Umbilical cord (tissue), 2 donors: ENCODE measurements at places on chromosomes 2 and 18. TPM values are rescaled to one million over a fixed set of nuclear protein-coding genes. Genes with fewer than 3 reads are reported as not detected.

The SKOR2 gene
- total RNA-seq = 0.48 TPM

The UGT1A10 gene
- 0.48 TPM for total RNA-seq

The CCDC74A gene
- total RNA-seq = not detected

The SRD5A2 gene
- 0.72 TPM for total RNA-seq

GRCh38 chr2:39188960-39189494 is 54.7 kb downstream of the CDKL4 start:
- DNase-seq = no peak

DNA sequence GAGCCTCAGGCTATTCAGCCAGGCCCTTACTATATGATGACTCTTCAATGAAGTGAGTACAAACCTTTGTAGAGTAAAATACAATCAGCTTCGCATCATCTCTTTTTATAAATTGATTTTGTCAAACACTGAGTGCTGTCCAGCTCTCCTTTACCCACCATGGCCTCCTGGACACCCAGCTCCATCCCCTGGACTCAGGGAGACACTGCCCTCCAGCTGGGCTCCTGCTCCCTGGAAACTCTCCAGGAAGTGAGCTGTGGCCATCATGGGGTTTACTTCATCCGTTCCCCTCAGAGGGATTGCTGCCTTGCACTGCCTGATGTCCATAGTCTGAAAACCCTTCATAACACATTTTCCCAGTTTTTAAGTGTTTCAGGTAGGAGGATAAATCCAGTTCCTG is 82.5 kb upstream of the XIRP2 start:
- no peak for DNase-seq

DNA sequence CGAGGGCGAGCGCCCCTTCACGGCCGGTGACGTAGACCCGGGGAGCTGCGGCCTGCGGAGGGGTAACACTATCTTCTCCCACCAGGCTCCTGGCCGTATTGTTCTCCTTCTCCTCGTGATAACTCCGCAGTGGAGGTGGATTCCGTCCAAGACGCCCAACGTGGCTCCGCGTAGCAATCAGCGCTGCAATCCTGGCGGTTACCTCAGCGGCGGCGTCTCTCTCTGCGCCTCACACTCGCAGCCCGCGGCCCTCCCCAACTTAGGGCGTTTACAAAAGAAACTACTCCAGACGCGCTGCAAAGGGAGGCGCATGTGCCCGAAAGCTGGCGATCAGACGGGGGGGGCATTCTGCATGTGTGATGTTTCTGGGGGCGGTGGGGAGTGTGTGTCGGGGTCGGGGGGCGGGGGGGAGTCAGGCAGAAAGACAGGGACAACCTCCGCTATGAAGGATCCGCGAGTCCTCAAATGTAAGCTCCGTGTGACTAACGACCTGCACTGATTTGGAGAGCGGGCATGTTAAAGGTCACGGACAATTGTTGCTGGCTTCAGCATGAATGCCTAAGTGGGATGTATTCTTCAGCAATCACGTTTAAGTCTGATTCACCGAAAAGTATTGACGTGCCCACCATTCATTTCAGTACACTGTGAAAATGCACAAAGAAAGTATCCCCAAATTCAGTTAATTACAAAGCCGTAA is 1.3 kb upstream of the ZNF516 start:
- peak; percentile 71 for DNase-seq

GRCh38 chr2:42545841-42546390 is 22.5 kb upstream of the MTA3 start:
- no peak for DNase-seq

DNA sequence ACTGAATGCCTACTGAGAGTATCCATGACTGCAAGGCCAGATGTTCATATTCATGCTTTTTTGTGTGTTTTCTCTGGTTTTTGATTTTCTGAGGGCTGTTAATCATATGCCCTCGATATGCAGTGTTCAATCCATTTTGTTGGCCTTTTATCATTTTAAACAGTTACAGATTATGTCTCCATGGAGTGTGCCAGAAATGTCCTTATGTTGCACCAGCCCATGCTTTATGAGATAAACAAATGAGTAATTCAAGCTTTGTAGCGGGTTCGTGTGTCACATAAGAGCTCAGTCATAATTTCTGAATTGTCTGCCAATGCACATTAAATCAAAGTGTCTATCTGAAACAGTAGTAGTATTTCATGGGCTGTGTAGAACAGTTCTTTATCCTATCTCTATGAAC is 583.0 kb downstream of the THSD7B start:
- DNase-seq = no peak

GRCh38 chr18:80175451-80176204 is 66.6 kb downstream of the ADNP2 start:
- no peak for DNase-seq
